Activated CD4-positive, alpha-beta T cell treated with anti-CD3 and anti-CD28 coated beads, Interleukin-2, amount 50 U/mL, for 24 hours (primary cell): ENCODE measurements at places on chromosomes 12 and 14.

GRCh38 chr12:87704374-87704773, 324.8 kb downstream of the C12orf50 start:
- no peak for DNase-seq

DNA sequence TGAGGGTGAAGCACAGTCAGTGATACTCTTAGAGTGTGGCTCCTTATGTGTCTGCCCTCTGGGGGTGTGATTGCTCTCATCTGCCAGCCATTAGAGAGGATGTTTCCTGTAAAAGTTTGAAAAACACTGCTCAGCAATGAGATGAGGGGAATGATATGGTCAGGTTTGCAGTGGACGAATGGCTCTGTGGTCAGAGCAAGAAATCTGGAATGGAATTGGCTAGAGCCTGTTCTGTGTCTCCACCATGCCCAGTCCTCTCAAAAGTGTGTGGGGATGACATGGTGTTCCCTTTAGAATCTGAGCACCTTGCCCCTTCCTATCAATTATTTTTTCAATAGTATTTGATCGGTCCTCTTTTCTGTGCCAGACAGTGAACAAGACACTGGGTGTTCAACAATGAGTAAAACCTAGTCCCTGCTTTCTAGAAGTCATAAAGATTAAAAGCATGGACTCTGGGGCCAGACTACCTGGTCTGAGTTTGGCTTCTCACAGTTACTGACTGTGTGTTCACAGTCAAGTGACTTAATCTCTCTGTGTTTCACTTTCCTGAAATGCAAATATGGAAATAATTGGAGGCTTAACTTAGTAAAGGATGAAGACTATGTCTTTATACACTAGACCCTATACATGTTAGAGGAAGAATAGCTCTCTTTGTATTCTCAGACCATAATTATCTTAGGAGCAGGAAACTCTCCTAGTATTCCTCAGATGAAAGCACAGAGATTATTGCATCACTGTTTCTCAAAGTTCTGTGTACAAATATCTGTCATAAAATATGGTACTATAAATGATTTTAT, 1.6 kb downstream of the ACSS3 start:
- DNase-seq: no peak

- no peak for DNase-seq
Measured at GRCh38 chr14:68283378-68284123, 464.0 kb downstream of the RAD51B start.

DNA sequence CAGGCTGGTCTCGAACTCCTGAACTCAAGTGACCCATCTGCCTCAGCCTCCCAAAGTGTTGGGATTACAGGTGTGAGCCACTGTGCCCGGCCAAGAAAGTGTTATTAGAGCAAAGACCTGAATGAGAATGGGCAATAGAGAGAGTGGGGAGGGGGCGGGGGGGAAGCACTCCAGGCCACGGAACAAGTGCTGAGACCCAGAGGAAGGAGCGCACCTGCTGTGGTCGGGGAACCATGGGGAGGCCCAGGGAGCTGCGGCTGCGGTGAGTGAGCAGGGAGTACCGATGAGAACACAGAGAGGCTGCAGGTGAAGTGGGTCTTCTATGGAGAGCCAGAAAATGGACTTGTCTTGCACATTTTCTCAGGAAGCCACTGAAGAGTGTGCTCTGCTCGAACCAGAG, 10.8 kb downstream of the SMIM41 start:
- no peak for DNase-seq

GRCh38 chr12:127284021-127284420, 982.9 kb upstream of the TMEM132C start:
- DNase-seq: no peak

GRCh38 chr12:121719926-121720414, 7.4 kb downstream of the TMEM120B start:
- DNase-seq: no peak

DNA sequence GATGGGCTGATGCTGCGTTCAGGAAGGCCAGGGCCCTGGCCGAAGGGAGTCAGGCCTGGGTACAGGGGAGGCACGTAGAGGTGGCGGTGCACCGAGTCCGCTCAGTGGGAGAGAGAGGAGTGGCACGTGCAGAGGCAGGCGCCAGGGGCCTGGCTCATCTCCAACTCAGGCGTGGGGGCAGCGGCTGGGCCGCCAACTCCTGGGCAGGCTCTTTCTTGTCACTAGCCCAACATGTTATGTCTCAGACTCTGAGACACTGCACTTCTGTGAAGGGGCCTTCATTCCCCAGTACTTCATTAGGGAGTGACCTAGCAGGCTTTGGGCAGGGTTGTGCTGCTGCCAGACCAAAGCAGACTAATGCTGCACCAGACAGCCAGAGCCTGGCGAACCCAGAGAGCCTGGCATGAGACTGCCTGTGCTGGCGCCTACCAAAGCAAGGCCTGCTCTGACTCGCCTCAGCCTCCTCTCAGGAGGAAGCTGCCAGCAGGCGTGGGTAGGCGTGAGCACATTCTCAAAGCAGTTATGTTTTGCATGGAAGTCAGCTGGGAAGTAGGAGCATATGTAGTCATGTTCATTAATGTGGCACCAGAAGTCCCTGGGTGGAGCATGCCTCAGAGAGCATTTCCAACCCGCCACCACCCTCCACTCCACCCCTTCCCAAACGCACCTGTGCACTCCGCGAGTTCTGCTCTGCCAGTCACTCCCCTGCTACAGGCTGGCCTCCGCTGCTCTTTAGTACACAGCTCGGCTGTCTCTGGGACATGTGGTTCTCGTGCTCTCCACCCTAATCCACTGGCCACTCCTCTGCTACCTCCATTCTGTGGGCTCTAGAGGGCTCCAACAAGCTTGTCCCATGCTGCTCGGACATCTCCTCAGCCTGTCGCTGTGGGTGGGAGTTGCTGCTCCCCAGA, 9.7 kb downstream of the CKB start:
- DNase-seq: no peak

DNA sequence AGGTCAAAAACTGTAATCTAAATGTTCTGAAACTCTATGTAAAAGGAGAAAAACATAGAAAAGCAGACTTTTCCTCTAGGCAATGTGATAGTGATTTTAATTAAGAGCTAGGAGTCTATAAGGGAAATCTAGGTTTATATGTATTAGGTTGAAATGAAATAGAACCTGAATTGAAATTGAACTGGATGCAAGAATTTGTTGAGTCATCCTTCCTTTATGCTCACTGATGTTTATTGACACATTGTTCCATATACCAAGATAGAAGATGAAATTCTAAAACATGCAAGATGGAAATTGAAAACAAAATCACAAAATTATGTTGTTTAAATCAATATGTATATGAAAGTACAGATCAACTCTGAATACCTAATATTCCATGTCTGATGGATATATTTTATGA, 170.4 kb upstream of the FLRT2 start:
- DNase-seq: no peak

GRCh38 chr14:23069413-23069806, 12.1 kb upstream of the CDH24 start:
- no peak for DNase-seq

DNA sequence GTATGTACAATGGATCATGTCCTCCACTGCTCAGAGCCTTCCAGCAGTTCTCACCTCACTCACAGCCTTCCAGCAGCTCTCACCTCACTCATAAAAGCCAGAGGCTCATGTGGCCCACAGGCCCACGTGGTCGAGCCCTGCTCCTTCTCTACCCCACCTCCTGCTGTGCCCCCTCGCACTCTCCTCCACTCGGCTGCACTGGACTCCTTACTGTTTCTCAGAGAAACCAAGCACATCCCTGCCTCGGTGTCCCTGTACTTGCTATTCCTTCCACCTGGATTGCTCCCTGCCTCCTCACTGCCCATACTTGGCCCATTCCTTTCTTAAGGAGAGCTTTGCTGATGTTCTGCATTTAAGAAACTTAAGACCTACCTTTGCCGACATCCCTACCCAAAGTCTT, 219.7 kb downstream of the ZFP36L1 start:
- no peak for DNase-seq

GRCh38 chr12:29463198-29463597, 34.3 kb downstream of the OVCH1 start:
- no peak for DNase-seq

GRCh38 chr14:100079726-100080005, 14.4 kb downstream of the EVL start:
- no peak for DNase-seq

DNA sequence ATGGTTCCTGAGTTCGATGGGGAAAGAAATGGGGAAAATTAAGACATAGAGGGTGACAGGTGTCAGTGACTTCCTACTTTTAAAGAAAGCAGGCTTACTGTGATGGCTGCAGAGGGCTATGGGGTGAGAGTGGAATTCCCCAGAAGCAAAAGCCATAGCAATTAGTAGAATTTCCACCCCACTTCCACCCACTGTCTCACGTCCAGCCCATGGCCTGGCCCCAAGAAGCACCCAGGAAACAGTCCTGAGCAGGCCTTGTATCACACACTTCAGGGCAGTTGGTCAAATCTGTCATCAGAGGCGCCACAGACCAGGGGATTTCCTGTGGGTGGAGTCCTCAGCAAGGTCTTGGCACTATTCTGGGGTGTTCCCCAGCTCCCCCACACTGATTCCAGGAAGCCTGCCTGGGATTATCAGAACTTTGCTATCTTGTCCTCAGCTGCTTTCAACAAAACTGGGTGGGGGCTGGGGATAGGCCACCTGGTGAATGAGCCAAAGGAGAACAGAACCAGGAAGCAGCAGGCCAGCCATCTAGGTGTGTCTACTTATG, 120.1 kb upstream of the CCND2 start:
- DNase-seq: no peak
